Karpas-422 (cell line): ENCODE measurements at places on chromosomes 2 and 18. TPM values are rescaled to one million over a fixed set of nuclear protein-coding genes. Genes with fewer than 3 reads are reported as not detected.

DNA sequence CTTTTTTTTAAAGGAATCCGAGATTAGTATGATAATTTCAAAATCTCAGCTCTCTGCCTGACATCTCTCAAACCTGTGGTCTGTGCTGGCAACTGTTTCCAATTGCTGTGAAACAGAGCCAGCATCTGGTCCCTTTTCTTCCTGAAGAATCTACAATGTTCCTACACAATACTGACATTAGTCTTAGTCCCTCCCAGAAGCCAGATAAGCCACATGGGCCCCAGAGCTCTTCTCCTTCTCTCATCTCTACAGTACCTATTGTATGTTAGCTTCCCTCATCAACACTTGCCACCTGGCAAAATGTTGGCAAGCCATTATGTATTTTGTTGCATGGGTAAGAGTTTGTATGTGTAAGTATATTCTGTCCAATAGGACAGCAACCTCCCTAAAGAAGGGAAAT, 62.9 kb upstream of the CDKL4 start:
- no peak overlapping the region for H3K4me3 ChIP-seq
- DNase-seq: no peak
- peaks cover 16% of the 10 kb centered on the region for H3K4me1 ChIP-seq
- H3K27ac ChIP-seq: no peak overlapping the region
- H3K27me3 ChIP-seq: no peaks in the 10 kb centered on the region
- H3K36me3 ChIP-seq: no peaks in the 10 kb centered on the region

GRCh38 chr18:51185075-51185474, 12.4 kb downstream of the MEX3C start:
- H3K27me3 ChIP-seq: no peaks in the 10 kb centered on the region
- H3K36me3 ChIP-seq: no peaks in the 10 kb centered on the region
- no peak overlapping the region for H3K27ac ChIP-seq
- H3K4me1 ChIP-seq: peaks cover 2% of the 10 kb centered on the region

- no peak for DNase-seq
- H3K27me3 ChIP-seq: no peaks in the 10 kb centered on the region
- no peaks in the 10 kb centered on the region for H3K36me3 ChIP-seq
- H3K27ac ChIP-seq: no peak overlapping the region
- H3K4me3 ChIP-seq: no peak overlapping the region
- H3K4me1 ChIP-seq: no peaks in the 10 kb centered on the region
Observed at GRCh38 chr2:151900331-151900730, 72.1 kb upstream of the ARL5A start.

Gene GPAT2
- not detected in 2 replicates for total RNA-seq

Gene ZNF512
- total RNA-seq: 38.3 and 43.7 TPM in 2 replicates

DNA sequence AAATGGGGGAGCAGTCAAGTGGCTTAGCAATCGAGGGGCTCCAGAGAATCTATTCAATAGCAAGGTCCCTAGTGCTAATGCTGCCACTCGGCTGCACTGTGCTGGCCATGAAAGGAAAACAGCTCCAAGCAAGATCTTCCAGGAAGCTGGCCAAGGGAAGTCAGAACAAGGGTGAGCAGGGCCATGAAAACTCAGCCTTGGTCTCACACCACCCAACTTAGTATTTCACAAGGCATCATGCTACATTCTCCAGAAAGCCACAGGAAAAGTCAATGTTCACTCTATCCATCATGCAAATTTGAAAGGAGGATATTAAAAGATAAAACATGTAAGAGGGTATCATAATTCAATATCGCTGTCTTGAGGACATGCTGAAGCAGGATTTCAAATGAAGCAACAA, 35.7 kb downstream of the NRP2 start:
- H3K4me3 ChIP-seq: no peak overlapping the region
- no peak overlapping the region for H3K27ac ChIP-seq
- H3K36me3 ChIP-seq: no peaks in the 10 kb centered on the region
- DNase-seq: no peak

Gene CDH2
- total RNA-seq: not detected in 2 replicates

- H3K27ac ChIP-seq: no peak overlapping the region
- no peak overlapping the region for H3K4me3 ChIP-seq
- no peaks in the 10 kb centered on the region for H3K36me3 ChIP-seq
- no peak for DNase-seq
- H3K27me3 ChIP-seq: no peaks in the 10 kb centered on the region
Observed at GRCh38 chr2:152415231-152415642, 80.3 kb downstream of the FMNL2 start.

Gene ERFE
- 2.8 and 4.1 TPM in 2 replicates for total RNA-seq

DNA sequence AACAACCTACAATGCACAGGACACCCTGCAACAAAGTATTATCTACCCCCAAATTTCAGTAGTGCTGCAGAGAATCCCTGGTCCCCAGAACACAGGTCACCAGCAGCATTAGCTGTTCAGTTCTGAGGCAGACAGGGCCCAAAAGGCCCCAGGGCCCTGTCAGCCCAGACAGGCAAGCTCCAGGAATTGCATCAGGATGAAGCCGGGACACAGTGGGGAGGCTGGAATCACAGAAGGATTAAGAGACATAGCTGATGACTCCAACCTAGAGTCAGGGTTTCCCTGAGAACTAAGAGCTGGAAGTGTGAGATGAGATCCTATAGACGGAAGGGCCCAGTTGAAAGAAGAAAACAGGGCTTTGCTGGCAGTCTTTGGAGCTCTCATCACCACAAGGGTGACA, 148.1 kb downstream of the GALNT14 start:
- no peaks in the 10 kb centered on the region for H3K4me1 ChIP-seq
- H3K27me3 ChIP-seq: no peaks in the 10 kb centered on the region
- no peaks in the 10 kb centered on the region for H3K36me3 ChIP-seq
- H3K27ac ChIP-seq: no peak overlapping the region
- DNase-seq: no peak

Gene ABI2
- total RNA-seq: 91.9 and 142 TPM in 2 replicates

GRCh38 chr18:4847056-4847455, 350.0 kb downstream of the AKAIN1 start:
- no peaks in the 10 kb centered on the region for H3K27me3 ChIP-seq
- H3K4me3 ChIP-seq: no peak overlapping the region
- no peak overlapping the region for H3K27ac ChIP-seq
- H3K36me3 ChIP-seq: no peaks in the 10 kb centered on the region
- no peaks in the 10 kb centered on the region for H3K4me1 ChIP-seq

- no peaks in the 10 kb centered on the region for H3K36me3 ChIP-seq
- no peak for DNase-seq
- H3K4me1 ChIP-seq: no peaks in the 10 kb centered on the region
- no peak overlapping the region for H3K27ac ChIP-seq
- H3K27me3 ChIP-seq: no peaks in the 10 kb centered on the region
- no peak overlapping the region for H3K4me3 ChIP-seq
Observed at GRCh38 chr18:29496152-29496680, 1319.3 kb upstream of the CDH2 start.

- no peak overlapping the region for H3K4me3 ChIP-seq
- no peaks in the 10 kb centered on the region for H3K27me3 ChIP-seq
- no peak for DNase-seq
- H3K4me1 ChIP-seq: no peaks in the 10 kb centered on the region
Observed at GRCh38 chr2:36373149-36373926, 17.8 kb downstream of the CRIM1 start.

Gene DPP10
- total RNA-seq: not detected in 2 replicates

Gene TMEFF2
- total RNA-seq: not detected in 2 replicates

Gene NCKAP5
- total RNA-seq: not detected in 2 replicates

Gene NIF3L1
- total RNA-seq: 28.6 and 71.4 TPM in 2 replicates

Gene NCK2
- 0.30 and 4.1 TPM in 2 replicates for total RNA-seq

GRCh38 chr18:63603355-63603754, 16.2 kb downstream of the SERPINB13 start:
- no peak overlapping the region for H3K4me3 ChIP-seq
- H3K36me3 ChIP-seq: no peaks in the 10 kb centered on the region
- DNase-seq: no peak
